ENCODE measurements at places on chromosomes 5 and 9.

DNA sequence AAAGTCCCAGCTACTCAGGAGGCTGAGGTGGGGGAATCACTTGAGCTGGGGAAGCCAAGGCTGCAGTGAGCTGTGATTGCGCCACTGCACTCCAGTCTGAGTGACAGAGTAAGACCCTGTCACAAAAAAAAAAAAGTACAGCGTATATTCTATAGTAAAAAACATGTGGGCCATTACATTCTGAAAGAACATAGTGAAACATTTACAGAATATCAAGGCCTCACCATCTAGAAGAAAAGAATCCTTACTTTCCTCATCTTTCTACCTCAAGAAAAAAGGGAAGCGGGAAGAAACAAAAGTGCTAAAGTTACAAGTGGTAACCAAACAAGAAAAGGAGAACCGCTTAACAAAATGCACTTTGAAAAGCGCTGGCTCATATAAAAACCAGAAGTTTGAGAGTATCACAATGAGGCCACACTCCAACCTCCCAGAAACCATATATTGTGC, 5.7 kb upstream of the SYK start:
- no peak for DNase-seq

DNA sequence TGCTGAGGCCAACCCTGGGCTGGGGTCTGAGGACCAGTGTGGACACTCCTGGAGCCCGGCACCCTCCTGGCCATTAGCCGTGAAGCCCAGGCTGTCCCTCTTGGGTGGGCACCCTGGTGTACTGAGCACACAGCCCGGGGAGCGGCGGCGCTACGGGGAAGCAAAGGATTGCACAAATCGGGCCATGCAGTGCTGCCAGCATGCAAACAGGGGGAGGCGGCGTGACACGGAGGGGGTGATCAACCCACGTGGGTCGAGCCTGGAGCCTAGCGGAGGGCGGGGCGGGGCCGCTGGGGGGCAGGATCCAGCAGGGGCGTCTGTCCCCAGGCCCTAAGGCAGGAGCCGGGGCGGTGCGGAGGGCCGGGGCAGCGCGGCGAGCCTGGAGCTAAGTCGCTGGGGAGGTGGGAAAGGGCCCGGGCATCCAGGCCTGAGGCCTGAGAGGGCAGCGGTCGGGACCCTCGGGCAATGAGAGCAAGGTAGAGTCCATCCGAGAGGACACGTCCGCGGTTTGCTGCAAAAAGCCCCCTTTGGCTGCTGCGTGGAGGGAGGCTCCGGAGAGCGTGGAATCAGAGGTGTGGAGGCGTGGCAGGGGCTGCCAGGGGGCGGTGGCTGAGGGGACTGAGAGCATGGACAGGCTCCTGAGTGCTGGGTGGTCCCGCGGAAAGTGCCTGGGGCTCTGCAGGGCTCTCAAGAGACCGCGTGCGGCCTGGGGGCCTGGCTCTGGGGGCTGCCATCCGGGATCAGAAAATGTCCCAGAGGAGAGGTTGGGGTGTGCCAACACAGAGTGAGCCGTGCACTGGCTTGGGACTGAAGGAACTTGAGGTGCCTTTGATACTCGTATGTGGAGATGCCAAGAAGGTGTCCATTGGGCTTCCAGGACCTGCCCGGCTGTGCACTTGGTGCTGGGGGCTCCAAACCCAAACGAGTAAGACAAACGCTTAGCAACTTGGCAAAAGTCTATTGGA, 94.2 kb downstream of the BARX1 start:
- no peak for DNase-seq

DNA sequence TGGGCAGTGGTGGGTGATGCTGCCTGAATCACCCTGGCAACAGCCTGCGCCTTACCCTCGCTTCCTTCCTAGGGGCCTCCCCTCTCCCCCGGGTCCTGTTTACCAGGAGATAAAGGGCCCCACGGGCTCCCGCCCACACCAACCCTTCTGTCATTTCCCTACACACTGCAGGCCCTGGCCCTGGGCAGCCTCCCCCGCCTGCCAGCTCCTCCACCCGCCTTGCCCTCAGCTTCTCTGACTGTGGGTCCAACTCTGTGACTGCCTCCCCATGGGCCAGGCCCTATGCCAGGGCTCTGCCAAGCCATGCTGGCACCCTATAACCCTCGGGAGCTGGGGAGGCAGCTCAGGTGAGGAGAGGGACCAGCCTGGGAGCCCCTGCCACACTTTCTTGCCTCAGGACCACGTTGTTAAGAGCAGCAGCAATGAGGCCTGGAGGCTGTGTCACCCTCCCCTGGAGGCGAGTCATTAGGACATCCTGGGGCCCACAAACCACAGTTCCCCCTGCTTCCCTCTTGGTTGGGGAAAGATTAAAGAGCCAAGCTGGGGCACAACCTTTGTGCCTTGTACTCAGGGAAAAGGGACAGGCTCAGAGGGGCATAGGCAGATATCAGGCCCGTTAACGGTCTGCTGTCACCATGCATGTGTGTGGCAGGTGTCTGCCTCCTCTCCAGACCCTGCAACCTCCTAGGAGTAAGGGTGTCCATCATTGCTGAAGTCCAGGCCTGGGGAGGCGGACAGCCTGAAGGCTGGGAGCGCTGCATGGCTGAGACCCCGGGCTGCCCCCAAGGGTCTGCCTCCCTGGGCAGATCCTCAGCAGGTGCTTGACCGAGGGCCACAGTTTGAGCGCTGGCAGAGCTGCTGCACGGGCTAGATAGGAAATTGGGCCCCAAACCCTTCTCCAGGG, 2.8 kb downstream of the MGAT4B start:
- DNase-seq, result peak; percentile 77

DNA sequence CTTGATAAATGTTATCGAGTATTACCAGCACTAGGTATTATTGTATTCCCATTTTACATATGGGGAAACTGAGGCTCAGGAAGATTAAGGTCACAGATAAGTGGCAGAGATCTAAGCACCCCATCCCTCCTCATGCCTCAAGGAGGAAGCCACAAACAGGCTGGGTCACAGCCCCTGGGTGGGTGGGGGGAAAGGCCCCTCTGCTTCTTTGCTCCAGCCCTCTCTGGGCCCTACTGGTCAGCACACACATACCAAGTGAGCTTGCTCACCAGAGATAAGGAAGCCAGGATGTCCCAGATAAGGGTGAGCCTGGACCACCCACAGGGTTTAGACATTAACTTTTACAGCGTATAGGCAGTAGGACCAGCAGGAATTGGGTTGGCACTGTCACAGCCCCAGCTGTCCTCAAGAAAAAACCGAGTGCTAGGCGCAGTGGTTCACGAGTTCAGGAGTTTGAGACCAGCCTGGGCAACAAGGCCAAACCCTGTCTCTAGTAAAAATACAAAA, 45.3 kb downstream of the STK10 start:
- DNase-seq, result no peak
